Activated T-cell treated with anti-CD3 and anti-CD28 coated beads for 4 hours (primary cell): ENCODE measurements at places on chromosomes 2 and 18.

DNA sequence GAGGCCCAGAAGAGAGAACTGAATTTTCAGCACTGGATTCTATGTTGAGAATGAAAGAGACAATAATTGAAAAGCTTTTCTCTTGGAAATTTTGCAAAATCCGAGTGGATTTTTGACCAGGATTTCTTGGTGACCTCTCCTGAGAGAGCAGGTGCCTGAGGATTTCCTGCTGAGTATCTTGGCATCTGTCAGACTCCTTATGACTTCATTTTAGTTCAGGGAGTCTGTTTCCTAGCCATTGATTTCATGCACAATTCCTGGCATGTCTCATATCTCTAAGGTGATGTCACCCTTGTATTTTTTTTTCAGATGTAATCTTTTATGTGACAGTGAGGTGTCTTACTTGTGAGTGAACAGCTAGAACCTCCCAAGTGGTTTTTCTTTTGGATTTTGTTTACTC is 195.9 kb downstream of the NEDD4L start:
- no peak for DNase-seq

DNA sequence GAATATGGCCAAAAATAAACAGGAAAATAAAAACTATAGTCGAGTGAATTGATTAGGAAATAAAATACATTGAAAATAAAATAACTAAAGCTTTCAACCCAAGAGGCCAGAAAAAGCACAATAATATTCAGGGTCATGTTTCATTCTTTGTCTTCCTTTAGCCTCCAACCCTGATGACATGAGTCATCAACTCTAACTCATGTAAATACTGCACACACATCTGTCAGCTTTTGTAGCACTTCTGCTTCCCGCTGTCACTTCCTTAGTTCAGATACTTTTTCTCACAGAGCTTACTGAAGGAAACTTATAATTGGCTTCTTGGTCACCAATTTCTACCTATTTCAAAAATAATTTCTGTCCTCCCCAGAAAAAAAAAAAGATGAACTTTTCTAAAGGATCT is 112.8 kb downstream of the UPP2 start:
- DNase-seq = no peak

- no peak for DNase-seq
Measured at GRCh38 chr2:1527153-1527992, 114.1 kb downstream of the TPO start.

GRCh38 chr2:37287966-37288365 is 36.7 kb downstream of the PRKD3 start:
- no peak for DNase-seq

DNA sequence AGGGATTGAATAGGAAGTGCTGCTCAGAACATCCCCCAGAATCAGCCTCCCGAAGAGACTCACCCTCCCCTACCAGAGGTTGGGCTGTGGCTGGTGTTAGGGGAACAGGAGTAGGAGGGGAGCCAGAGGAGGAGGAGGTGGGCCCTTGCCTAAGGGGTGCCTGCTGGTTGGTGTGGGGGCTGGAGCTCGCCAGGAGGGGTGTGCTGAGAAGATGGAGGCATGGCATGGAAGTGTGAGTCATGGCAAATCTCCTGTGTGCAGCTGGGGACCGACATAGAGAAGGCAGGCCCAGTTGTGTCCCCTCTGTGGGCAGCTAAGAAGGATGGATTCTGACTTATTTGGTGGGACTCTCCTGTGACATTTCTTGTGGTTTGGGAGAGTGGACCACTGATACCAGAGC is 73.7 kb downstream of the DGKD start:
- no peak for DNase-seq

GRCh38 chr2:84958135-84959059 is 12.6 kb upstream of the KCMF1 start:
- no peak for DNase-seq

GRCh38 chr18:23058746-23059415 is 76.4 kb upstream of the CABLES1 start:
- no peak for DNase-seq

DNA sequence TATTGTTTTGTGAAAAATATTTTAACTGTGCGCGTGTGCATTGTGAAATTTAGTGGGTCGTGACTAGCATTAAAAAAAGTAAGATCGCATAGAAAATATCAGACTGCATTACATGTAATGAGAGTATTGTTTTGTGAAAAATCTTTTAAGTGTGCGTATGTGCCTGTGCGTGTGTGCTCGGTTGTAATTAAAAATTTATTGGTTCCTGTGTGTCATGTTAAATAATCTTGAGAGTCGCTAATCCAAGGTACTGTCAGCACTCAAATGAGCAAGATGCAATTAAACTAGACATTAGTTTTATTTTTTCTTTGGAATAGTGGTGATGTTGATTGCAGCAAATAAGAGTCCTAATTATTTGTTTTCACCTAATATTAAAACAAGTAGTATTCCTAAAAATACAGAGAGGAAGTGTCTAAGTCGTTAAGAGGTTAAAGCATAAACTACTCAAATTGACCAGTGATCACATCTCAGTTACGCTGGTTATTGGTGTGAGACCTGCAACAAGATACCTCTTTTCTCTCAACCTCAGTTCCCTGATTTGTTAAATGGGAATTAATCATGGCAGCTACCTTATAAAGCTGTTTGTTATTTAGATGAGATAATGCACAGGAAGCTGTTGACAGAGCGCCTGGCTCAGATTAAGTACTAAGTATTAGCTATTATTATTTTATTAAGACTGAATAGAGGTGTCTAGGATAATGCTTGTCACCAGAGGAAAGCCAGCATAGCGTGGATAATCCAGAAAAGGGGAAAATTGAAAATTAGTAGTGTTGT is 1.9 kb downstream of the ZDBF2 start:
- no peak for DNase-seq

DNA sequence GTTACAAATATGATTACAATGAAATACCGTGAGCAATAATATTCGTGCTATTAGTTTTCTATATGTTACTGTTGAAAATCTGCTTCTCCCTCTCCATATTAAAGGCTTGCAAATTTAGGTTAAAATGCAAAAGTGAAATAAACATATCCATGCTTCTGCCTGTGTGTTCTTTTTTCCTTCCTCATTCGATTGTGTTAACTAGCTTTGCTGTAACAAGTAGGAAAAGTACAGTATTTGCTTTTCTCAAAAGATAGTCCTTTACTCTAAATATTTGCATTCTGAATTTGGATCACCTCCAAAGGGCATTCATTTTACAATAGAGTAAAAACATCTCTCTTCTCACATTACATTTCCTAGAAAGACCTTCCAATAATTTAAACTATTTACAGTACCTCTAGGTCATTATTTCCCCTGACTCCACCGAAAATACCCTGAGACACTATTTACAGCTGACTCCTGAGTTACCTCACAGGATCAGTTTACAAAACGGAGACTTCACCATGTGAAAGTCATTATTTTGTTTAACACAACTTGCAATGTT is 835.0 kb upstream of the FANCL start:
- no peak for DNase-seq

DNA sequence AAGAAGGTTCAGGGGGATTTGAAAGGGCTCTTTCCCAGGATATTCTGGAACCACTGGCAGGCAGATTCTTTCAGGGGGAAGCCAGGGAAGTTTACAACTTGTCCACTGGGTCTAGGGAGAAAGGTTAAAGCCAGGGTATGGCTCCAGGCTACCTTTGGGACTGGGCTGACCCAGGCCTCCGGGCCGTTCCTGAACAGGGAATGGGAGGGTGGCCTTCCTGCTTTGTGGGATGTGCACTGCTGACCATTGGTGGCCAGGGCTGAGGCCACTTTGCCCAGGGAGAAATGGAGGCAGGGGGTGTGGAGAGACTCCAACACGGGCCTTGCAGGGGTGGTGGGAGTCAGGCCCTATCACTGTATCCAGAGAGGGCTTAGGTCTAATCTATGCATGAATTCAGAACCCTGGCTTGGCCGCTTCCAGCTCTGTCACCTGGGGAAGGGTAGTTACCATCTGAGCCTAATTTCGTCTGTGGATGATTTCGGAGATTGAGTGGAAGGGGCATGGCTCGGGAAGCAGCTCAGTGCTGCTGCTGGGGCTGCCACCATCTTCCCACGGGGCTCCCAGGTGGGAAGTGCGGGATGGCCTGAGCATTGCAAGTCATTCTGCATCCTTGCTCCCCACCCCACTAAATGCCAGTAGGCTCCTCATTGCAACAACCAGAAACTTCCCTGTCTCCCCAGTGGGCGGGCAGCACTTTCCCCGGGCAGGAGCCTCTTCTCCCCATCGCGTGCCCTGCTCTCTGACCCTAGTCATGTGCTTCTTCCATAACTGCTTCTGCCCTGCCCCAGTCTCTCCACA is 57.1 kb upstream of the OTOF start:
- DNase-seq = no peak

DNA sequence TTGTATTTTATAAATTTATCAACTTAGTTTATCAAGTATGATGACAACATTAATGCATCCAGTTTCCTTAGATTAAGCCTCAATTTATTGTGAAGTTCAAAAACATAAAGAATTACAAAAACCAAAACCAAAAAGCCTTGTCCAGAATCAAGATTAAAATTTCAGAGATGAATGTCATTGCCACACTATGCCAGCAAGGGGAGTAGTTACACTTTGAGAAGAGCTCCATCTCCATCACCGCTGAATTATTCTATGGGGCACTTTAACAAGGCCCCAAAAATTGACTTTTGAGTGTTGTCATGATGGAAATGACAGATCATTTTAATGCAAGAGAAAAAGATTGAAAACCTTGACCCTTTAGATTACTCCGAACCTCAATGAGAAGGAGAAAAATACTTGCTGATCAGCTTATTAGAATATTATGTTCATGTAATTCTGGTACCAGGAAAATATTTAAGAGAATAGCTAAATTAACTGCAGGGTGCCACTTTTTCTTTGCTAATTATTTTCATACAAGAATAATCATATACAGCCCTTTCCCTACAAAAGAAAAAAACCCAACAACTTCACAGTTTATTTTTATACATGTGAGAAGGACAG is 152.5 kb upstream of the AQP4 start:
- DNase-seq = no peak

GRCh38 chr2:197434541-197435513 is at the start of gene SF3B1:
TSS of gene SF3B1 (minus strand) at chr2:197435028. CDS start at chr2:197434999, 29 bp downstream.
- peak; percentile 98 for DNase-seq

- DNase-seq = no peak
Measured at GRCh38 chr2:119706221-119706620, 27.2 kb downstream of the TMEM177 start.

GRCh38 chr18:45617284-45617683 is 2.0 kb downstream of the SLC14A2 start:
- DNase-seq = no peak

GRCh38 chr2:122363885-122364284 is 608.4 kb downstream of the TSN start:
- DNase-seq = no peak

DNA sequence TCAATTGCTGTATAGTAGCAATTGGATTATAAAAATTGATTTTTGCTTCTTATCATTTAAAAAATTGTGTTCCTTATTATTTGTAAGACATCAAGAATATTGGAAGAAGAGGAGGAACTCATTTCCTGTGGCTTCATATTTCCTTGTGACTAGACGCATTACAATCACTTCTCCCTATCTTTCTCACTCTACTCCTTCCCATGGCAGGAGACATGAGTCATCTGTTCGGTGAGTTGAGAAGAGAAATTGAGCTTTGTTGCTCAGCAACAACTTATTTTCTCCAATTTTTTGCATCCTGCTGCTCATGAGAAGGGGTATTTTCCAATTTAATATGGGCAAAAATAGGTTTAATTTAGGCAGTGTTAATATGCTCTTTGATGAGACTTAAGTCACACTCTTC is 1783.9 kb downstream of the SUCLG1 start:
- no peak for DNase-seq

- DNase-seq = no peak
Measured at GRCh38 chr2:8202132-8202531, 479.7 kb upstream of the ID2 start.

- DNase-seq = no peak
Measured at GRCh38 chr2:80255918-80256781, 48.4 kb downstream of the LRRTM1 start.

DNA sequence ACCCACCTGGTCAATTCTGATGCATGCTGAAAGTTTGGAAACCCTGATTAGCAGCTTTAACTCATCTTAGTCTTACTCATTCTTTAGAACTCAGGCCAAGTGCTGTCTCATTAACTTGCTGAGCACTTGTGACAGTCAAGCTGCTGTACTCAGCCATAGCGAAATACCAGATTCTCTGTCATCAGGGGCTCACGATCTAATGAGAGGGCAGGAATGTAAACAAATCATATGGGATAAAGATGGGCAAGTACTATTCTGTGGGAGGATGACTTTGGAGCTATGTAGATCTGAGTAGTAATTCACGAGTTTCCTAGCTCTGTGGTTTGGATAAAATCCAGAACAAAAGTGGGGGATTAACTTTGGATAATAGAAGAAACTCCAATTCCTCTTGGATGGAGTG is 376.6 kb downstream of the HRH4 start:
- DNase-seq = no peak

DNA sequence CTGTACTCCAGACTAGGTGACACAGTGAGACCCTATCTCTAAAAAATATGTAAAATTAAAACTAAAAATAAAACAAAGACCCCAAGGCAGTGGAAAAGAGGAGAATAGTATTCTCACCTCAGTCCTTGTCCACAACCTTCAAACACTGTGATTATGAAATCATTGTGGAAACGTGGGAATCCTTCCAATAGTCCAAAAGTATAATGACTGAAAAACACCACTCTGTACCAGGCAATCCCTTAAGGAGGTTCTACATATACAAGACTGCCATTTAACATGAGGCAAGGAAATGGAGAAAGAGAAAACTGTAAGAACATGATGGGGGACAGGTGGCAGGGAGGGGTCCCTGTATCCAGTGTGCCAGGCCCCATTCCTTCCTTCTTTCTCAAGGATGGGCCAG is 66.1 kb downstream of the ACVR1 start:
- no peak for DNase-seq

DNA sequence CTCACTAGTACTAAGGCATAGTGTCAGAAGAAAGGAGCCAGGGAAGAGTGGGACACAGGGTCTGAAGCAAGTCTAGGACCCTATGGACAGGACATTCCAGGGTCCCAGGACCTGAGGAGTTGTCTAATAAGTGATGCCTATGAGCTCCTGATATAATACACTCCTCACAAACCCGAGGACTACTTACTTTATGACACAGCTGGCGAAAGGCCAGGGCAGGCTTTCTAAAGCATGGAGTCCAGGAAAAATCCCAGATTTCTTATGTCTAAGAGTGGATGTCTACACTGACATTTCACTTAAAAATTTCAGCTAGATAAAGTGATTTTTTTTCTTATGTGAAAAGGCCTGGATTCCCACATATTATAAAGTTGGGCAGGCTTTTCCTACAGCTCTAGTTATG is 502.2 kb upstream of the SETBP1 start:
- no peak for DNase-seq

GRCh38 chr18:62828852-62829251 is 113.5 kb downstream of the PHLPP1 start:
- DNase-seq = no peak

DNA sequence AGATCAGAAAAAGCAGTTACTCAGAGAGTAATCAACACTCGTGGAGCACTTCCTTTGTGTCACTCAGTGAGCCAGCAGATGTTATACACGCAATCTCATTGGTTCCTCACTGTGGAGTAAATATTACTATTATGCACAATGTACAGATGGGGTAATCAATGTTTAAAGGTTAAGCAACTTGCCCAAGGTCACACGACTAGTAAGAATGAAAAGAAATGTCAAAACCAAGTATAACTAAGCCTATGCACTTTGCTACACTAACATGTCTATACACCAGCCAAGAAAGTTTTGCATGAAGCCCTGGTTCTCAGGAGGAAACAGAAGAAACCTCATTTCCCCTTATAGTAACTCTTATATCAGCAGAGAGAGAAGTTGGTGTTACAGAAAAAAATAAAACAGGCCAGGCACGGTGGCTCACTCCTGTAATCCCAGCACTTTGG is 5.4 kb downstream of the METTL21A start:
- DNase-seq = no peak

- no peak for DNase-seq
Measured at GRCh38 chr2:237669283-237669627, 41.9 kb downstream of the LRRFIP1 start.
